ENCODE measurements at places on chromosomes 6 and 20.
A peak's percentile ranks its signal among the peaks of the same experiment; 100 is the strongest.

GRCh38 chr6:57306273-57306672, 11.2 kb upstream of the PRIM2 start:
- DNase-seq = no peak

DNA sequence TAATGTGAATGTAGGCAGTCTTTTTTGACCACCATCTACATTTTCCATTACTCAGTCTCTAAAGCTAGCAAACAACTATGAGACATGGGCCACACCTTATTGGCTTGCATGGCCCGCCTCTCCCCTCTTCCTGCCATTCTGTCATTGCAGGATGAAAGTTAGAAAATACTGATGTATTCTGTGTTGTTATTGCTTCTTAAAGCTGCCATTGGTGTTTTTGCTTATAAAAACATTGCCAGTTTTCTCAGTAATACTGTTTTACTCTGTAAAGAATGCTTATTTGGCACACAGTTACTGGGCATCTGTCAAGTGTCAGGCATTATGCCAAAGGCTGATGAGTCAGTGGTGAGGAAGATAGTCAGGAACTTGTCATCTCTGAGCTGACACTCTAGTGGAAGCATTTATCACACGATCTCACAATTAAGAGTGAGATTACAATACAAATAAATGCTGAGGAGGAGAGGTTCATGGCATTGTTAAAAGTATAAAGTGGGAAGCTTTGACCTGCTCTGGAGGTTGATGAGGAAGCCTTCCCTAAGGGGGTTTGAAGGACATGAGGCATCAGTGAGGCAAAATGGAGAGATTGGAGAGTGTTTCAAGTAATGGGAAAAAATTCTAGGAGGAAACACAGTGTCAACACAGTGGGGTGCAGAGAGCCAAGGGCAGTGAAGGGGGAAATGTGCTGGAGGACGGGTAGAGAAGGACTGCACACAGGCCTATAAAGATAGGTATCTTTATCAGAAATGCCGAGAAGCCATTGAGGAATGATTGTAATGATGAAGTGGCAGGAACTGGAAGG, 14.7 kb downstream of the KLHL32 start:
- no peak for DNase-seq

GRCh38 chr20:52295556-52295955, 104.0 kb upstream of the ZFP64 start:
- no peak for DNase-seq

- no peak for DNase-seq
These were observed 58.7 kb downstream of the ZFAND3 start for GRCh38 chr6:37878150-37878710.

DNA sequence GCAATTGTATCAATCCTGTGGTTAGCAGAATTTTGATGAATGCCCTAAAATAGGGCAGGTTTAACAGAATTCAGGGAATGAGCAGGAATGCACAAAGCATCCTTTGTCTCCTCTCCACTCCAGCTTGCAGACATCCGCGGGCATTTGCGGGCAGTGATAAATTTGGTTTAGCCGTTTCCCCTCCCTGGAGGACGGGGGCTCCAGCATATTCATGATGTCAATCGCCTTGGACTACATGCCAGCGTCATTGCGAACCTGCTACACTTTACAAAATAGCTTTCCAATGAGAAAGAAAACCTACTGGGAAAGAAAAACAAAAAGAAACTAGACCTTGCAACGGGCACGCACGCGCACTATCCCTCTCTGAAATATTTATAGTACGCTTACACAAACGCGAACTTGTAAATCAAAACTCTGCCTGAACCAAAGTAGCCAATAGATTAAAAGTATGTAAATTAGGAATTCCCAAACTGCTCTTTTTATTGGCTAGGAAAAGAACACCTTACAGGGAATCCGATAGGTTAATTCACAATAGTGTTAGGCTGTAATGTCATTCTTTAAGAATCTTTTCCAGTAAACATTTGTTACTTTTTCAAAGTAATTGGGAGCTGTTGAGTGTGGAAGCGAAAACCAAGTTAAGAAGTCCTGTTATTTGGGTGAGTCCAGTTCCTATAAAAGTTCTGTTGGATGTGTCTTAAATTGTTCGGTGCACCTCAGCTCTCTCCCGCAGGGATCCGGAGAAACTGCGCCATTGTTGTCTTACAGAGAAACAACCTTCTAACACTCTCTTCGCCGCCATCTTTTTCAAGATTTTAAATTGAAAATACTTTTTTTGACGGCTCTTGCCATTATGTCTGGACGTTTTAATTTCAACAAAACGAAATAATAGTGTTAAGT, 136.7 kb downstream of the HFE start:
- peak; percentile 58 for DNase-seq
